Transverse colon (tissue), 4 donors: ENCODE measurements at places on chromosomes 16 and 17. TPM values are rescaled to one million over a fixed set of nuclear protein-coding genes. Genes with fewer than 3 reads are reported as not detected.

DNA sequence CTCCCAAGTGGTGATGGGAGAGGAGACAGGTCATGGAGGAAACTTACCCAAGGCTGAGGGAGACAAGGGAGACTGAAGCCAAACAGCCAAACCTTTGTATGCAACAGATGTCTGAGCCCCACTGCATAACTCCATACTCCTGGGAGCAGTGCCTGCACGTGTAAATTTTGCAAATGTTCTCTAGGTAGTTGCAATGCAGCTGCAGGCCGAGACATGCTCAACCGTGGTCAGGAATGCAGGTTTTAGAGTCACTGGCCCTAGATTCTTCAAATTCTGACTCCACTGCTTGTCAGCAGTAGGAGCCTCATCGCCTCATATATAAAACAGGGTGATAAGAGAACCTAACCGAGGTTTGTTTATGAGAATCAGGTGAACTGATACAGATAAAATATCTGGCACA, 11.5 kb downstream of the DYNLRB2 start:
- DNase-seq, result no peak

- no peak for DNase-seq
Measured at GRCh38 chr16:6362321-6362720, 970.3 kb upstream of the RBFOX1 start.

DNA sequence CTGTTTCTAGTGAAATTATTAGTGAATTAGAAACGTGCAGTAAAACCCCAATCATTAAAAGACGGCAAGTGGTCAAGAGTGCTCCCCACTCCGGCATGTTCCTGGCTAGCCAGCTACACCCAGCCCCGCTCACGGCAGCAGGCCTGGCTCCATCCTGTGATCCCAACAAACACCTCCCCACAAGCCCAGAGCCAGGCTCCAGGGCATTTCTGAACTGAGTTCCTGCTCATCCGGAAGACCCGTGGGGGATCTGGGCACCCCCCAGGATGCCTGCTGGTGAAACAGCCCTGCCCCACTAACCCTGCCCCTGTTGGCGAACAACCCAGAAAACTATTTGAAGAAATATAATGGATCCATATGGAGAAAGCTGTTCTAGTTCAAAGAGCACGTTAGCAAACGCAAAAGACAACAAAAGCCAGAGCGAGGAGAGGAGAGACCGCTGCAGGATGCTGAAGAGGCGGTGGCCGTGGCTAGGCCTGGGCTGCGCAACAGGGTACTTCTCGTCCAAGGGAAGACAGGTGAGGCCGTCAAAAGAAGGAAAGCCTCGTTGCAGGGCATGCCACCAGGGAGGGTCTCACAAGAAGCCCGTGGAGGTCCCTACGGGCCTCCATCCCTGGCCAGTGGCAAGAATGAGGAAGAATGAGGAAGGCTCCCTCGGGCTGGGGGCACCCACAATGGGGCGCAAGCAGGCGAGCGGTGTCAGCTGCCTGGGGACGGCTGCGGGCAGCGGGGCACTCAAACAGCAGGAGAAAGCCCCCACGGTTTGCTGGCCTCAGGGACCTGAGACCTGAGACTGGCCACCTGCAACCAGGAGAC, 19.2 kb downstream of the SLC16A3 start:
- DNase-seq, result no peak

SPN gene
- 0.20 TPM for total RNA-seq

DNA sequence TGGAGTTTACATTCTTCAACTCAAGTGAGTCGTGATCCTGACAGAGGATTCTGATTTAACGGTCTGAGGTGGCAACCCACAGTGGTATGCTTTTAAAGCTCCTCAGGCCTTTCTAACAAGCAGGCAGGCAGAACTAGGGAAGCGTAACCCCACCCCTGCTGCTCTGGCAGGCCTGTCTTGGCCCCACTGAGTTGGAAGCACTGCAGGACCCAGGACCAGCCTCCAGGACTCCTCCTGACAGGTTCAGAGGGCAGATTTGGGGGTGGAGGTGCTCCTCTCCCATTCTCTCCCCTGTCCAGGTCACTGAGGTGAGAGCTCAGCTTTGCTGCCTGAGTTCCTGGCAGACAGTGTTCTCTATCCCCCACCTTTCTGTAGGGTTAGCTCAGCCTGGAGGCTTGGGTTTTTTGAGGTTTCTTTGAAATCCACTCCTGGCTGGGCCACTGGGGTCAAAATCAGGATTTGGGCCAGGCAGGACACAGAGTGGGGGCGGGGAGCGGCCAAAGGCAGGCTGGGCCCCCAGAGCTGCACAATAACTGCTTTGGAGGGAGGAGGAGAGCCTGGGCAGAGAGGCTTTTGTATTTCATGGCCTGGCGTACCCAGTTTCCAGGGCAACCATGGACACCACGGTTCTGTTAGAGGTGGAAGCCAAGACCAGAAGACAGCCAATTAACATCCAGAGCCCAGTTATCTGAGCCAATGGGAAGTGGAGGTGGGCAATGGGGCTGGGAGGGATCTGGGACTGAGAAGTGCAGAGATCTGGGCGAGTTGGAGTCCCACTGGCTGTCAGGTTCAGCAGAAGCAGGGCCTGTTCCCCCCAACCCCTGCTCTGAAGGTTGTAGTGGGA, 9.5 kb downstream of the MRPL27 start:
- DNase-seq, result no peak

- no peak for DNase-seq
Measured at GRCh38 chr16:3202903-3203539, 15.0 kb downstream of the OR1F1 start.

DNA sequence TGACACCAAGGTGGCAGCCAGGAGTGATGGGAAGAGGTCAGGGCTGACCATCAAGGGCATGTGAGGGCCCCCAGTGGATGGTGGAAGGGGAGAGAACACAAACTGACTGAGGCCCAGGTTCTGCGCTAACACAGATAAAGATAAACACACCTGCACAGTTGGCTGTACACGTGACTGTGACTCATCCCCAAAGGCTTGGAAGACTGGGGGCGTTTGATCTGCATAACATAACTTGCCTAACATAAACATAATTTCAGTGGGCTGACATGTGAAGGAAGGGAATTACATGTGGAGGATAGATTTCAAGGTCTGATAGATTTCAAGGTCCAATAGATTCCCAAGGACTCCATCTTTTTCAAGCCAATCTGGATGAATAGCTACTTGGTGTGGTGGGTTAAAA, 100.9 kb upstream of the TNRC6C start:
- DNase-seq, result no peak

DNA sequence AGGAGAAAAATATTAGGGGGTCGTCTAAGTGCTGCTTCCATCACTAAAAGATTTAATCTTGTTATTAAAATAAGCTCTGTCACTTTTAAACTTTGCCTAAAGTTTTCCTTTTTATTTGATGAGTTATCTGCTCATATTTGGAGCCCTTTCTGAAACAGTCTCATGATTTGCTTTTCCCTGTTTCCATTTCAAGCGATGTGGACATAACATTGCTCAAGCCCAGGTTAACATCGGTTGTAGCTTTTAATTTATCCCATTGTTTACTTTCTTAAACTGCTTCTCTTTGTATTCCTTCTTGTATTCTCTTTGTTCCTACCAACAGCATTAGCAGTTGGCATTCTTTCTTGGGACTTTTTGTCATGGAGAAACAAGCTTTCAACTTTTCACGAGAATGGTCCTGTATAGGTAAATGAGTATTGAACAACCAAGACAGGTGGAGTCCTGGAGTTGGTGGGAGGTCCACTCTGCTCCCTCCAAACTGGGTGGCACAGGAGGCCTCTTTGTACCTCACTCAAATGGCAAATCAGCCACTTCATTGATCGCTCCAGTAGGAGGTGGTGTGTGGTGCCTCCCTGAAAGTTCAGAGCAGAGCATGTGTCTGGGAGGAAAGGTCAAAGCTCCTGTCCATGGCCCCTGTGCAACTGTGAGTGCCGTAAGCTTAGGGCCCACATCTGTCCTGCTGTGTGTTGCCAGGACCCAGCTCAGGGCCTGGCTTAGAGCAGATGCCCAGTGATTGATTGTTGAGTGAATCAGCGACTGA, 107.0 kb downstream of the CYLD start:
- DNase-seq, result no peak

MYH13 gene
- total RNA-seq, result 2.6 TPM

GRCh38 chr17:67557921-67558320, 159.8 kb upstream of the NOL11 start:
- no peak for DNase-seq

DNA sequence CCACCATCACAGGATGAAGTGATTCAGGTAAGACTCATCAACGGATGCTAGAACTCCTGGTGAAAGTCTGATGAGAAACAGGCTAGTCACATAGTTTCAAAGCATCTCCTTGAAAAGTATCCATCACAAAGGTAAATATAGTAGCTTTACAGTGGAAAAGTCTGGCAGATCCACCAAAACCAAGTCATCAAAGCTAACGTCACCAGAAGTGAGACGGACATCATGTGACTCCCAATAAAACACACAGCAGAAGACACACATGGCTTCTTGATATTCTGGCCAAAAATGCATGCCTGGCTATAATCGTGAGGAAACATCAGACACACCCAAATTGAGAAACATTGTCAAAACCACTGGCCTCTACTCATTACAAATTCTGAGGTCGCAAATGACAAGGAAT, 17.9 kb upstream of the TRPV3 start:
- no peak for DNase-seq

GRCh38 chr16:3727806-3728381, 10.6 kb upstream of the TRAP1 start:
- DNase-seq, result no peak

FAAP100 gene
- total RNA-seq, result 26.2 TPM

DNA sequence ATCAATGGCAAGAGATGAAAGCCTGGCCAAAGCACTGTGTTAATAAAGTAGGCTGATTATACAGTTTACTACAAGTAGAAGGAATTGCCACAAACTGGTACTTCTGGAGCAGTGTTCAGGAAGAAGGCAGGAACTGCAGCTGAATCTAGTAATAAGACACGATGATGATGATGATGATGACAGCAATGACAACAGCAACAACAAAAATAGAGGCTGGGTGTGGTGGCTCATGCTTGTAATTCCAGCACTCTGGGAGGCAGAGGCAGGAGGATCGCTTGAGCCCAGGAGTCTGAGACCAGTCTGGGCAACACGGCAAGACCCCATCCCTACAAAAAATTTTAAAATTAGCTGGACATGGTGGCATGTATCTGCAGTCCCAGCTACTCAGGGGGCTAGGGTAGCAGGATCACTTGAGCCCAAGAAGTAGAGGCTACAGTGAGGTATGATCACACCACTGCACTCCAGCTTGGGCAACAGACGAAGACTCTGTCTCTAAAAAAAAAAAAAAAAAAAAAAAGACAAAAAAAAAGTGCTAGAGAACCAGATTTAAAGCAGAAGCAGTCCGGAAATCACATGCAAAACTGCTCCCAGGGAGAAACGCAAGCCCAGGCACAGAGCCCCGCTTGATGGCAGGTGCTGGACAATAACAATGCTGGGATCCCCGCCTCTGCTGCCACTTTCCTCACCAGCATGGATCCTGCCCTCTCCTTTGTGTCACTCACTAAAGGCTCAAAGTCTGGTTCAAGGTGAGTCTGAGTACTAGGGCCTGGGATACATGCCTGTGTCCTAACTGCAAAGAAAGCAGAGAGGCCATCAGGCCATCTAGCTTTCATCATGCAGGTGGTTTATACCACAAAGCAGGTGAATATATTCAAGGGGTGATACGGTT, 44.8 kb downstream of the CPPED1 start:
- DNase-seq, result no peak

GRCh38 chr17:82690786-82691489, 7.6 kb downstream of the RAB40B start:
- no peak for DNase-seq

FZD2 gene
- total RNA-seq, result 1.3 TPM

- DNase-seq, result no peak
Measured at GRCh38 chr16:89081556-89081955, 12.1 kb upstream of the ACSF3 start.

SLC13A2 gene
- total RNA-seq, result 95.0 TPM

- DNase-seq, result no peak
Measured at GRCh38 chr17:34458266-34458665, 95.2 kb upstream of the CCL1 start.

DNA sequence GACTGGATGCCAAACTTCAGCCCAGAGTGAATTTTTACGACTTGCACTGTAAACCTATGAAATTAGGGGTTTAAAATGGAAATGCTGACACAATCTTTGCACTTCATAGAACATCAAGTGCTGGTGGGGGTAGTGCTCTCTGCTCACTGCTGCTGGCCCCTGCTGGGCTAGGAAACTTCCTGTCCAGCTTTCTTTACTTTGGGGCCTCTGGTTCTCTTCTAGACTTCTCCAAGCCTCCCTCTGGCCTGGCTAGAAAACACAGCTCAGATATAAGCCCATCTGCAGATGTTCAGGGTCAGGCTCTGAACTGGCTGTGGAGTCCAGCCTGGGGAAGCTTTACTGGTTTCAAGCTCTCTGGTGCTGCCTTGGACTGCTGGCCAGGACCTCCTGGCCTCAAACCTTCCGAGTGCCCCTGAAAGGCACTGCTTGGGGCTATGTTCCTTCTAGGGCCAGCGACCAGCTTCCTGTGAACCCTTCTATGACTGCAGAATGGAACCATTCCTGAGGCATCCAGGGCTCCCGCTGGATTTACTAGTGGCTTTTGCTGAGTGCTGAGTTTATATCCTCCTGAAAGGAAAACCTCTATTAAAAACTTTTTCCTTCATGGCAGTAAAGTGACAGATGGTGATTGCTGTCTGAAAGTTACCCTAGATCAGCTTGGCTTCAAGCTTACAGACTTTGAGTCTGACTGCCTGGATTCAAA, 59.4 kb downstream of the TBX4 start:
- DNase-seq, result no peak

- no peak for DNase-seq
Measured at GRCh38 chr17:18314059-18314730, 599 bp downstream of the TOP3A start.

DNA sequence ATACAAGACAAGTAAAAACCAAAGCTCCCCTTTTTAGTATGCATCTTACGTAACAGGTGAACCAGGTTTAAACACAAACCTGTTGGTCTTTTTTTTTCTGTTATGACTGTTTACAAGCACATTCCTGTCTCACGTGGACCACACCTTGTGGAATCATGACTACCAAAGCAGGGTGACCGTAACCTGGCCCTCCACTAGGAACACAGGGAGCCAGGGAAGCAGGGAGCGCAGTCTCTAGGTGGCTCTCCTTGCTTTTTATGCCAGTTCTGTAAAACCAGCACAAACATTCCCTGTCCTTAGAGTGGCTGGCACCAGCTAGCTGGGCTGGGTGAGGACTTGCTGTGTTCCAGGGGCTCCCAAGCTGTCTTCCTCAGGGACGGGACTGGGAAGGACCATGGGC, 44.1 kb downstream of the DDX19A start:
- DNase-seq, result peak; percentile 36

GRCh38 chr16:86789621-86790051, 211.3 kb downstream of the FOXL1 start:
- DNase-seq, result no peak

GRCh38 chr16:20675488-20676267, 21.8 kb downstream of the ACSM1 start:
- DNase-seq, result peak; percentile 79

DNA sequence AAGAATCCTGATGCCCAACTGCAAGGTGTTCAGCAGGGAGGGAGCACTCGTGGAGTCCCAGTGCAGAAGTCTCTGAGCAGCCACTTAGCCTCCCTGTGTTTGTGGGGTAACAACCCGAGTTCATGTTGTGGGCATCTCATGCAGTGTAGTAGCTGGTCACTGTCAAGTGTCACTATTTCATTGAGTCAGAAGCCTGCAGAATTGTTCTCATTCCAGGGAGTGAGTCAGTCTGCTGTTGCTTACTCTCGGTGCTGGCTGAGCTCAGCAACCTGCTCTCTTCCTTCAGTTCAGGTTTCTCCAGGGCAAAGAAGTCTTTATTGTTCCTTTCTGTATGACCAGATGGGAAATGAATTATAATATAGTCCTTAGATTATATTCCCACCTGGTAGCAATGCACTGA, 24.1 kb downstream of the HMOX2 start:
- DNase-seq, result no peak

AANAT gene
- not detected for total RNA-seq
